ENCODE measurements at places on chromosomes 1 and 21. TPM values are rescaled to one million over a fixed set of nuclear protein-coding genes. Genes with fewer than 3 reads are reported as not detected.

SLC6A9 gene
- total RNA-seq = 4.2 TPM

RYR2 gene
- total RNA-seq = not detected

OTUD7B gene
- 15.3 TPM for total RNA-seq

ATP1A4 gene
- not detected for total RNA-seq

IL19 gene
- not detected for total RNA-seq

LRRC71 gene
- total RNA-seq = 0.56 TPM

FLG2 gene
- not detected for total RNA-seq

RNF223 gene
- total RNA-seq = not detected

TNNT2 gene
- total RNA-seq = not detected

CA6 gene
- total RNA-seq = not detected

DIO1 gene
- total RNA-seq = not detected

DNASE2B gene
- not detected for total RNA-seq

RPE65 gene
- total RNA-seq = not detected

SCYL3 gene
- total RNA-seq = 6.5 TPM

IL6R gene
- 4.6 TPM for total RNA-seq

SPATA46 gene
- total RNA-seq = not detected

CR1L gene
- total RNA-seq = not detected

Measured in regular cardiac myocyte (primary cell).